Skin of body (tissue), 3 donors: ENCODE measurements at places on chromosomes 6 and 20. TPM values are rescaled to one million over a fixed set of nuclear protein-coding genes. Genes with fewer than 3 reads are reported as not detected.
A peak's percentile ranks its signal among the peaks of the same experiment; 100 is the strongest.

ZKSCAN3 gene
- 4.7 TPM for total RNA-seq

DNA sequence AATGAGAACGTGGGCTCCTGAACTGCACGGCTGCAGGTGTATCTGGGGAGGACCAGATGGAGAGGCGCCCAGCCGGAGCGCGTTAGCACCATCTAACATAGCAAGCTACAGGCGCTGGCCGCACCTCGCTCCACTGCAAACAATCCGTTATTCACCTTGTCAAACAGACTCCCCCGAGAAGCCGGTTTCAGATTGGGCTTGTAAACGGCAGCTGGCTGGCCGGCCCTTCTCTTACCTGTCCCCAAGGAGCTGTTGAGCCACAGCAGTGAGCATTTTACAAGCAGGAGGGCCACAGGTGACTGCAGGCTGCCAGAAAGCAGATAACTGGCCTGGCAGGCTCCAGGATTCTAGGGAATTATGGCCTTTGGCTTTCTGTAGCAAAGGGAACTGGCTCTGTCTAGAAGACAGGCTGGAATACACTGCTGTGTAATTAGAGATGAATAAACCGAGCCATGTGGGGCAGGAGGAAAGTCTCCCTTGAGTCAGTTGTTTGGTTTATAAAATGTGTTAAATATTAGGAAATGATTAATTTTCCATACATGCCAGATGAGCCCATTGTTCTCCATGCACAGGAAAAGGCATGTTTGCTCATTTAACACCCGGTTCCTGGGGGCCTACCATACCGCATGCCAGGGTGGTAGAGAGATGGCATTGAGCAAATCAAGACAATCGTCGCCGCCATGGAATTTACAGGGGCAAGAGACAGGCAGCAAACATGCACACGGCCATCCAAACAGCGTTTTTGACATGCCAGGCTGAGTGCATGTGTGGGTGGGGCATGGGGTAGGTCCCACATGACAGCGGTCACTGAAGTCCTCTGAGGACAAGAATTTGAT lies 159.3 kb downstream of the NFATC2 start:
- peak; percentile 54 for DNase-seq

- peak; percentile 19 for DNase-seq
Measured at GRCh38 chr6:116287689-116288282, 8.1 kb upstream of the TSPYL1 start.

DNA sequence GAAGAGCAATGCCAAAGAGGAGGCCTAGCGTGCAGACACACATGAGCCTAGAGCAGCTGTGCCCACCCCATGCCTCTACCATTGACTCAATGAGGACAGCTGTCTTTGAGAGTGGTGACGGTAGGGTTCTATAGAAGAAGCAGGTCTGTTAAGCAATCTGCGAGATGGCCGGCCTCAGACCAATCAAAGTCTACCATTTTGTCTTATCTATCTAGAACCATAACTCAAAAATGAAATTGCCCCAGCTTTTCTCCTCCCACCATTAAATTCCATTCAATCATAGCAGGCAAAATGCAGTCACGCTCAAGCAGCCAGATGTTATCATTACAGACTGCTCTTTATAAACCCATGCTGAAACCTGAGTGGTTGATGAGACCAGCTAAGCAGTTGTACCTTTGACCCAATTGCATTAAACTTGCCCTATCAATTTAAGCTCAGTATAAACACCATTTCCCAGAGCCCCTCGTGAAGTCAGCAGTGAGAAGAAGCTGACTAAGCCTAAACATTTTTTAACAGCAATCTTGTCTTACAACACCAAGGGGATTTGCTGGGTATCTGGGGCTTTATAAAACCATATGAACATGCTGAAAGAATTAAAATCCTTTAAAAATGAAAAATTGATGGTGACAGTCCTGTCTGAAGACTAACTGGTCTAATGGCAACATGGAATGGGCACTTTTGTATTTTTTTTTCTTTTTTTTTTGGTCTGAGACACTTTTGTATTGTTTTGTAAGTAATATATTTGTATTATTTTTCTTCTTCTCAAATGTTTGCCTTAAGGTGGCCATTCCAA lies 57.5 kb downstream of the FOXC1 start:
- peak; percentile 47 for DNase-seq

DNA sequence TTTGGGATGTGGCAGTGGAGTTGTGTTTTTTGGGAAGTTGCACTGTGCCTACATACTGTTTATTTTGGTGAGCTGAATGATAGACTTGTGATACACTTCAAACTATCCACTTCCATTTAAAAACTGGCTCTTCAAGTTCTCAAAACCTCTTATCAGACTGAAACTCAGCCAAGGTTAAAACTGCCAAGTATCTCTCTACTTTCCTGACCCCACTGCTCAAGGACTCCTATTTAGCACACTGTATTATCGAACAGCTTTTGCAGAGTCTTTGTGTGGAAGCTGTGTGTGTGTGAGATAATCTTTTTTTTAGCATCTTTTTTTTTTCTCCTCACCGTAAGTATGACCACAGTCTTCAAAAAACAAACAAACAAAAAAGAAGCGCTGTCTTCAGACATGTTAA lies 21.1 kb downstream of the STX11 start:
- DNase-seq = no peak

EYA4 gene
- 5.7 TPM for total RNA-seq

DNA sequence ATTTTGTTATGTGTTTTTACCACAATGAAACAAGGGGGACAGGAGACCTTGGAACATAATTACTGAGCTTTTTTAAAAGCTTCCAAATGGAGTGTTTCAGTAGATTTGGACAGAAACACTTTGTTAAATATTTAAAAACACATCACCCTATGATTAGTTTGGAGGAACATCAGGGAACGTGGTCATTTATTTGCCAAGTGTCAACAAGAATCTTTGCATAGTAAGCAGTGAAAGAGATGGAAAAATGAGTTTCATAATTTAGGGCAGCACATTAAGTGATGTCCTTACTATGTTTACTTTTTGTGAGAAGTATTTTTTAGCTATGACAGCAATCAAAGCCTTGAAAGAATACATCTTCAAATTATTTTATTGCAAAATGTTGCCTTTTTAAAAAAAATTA lies 82.6 kb downstream of the PROKR2 start:
- no peak for DNase-seq

DNA sequence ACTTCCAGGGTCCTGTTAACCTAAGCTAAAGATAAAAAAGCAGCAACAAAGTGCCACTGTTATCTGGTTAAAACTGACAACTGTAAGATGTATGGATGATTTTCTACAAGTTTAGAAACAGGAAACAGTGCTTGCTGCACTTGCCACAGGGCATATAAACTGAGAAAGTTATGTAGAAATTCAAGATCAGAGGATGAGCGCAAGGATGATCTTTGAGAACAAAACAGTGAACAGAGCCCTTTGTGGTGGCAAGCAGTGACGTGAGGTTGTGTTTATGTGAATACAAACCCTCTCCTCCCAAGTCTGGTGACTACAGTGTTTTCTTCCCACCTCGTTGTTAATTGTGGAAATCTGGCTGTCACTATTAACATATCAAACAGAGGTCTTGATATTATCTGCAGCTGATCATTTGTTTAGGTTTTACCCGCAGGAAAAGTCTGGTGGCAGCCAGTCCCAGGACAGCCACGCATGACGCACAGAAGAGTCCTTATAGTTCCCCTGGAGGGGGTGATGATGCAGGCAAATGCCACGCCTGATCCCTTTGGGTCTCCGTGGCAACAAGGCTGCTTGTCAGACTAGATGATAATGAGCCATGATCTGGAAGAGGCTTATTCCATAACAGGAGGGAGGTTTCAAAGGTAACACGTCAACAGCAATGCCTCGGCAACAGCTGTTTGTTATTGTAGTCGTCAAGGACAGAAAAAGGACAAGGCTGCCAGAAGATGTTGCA lies 43.1 kb upstream of the TNFAIP3 start:
- DNase-seq = peak; percentile 81

GRCh38 chr20:43751167-43752050 lies 24.6 kb upstream of the GTSF1L start:
- no peak for DNase-seq

PRSS35 gene
- 4.4 TPM for total RNA-seq

DNA sequence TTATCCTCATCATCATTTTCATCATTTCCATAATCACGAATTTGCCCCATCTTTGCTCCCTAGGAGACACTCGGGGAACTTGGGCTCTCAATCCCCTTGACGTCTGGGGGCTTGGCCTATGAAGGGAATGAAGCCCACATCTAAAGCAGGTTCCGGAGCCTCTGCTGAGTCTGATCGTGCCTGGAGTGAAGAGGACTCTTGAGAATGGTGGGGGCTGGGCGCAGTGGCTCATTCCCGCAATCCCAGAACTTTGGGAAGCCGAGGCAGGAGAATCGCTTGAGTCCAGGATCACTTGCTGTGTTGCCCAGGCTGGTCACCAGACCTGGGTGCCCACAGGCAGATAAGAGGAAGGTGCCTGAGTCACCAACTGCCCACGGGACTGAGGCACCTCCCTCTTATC lies 114.5 kb downstream of the SYCP2 start:
- no peak for DNase-seq

OSTM1 gene
- total RNA-seq = 12.2 TPM

- no peak for DNase-seq
Measured at GRCh38 chr6:70599187-70599586, 32.5 kb downstream of the SDHAF4 start.

TIAM2 gene
- total RNA-seq = 30.6 TPM

DNA sequence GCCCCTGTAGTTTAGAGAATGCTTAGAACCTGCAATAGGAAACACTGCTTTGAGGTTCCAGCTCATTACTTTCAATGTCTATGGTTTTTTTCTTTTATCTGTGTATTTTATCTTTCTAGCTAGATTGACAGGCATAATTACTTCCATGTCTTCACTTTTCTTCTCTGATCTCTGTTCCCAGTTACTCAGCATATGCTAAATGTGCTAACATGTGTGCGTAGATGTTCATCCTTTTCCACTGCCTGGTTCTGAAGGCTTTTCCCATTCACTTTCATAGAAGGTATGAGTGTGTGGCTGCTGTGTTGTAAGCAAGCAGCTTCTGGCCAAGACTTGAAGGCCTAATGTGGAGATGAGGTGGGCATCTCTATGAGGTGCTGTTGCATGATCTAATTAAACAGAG lies 38.9 kb downstream of the FAXC start:
- DNase-seq = no peak

LY86 gene
- 3.7 TPM for total RNA-seq

DNA sequence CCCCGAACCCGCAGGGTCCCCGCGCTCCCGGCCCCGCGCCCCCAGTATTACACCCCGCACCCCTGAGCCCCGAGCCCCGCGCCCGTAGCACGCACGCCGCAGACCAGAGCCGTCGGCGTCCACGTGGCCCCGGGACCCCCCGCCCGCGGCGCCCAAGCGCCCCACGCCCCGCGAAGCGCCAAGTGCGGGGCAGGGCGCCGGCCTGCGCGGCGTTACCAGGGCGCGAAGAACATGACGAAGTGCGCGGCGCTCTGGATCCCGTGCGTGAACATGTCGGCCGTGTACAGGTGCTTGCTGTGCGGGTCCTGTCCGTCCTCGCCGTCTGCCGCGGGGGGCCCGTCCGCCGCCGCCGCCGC lies 312 bp downstream of the TXNDC5 start:
- DNase-seq = no peak

DNA sequence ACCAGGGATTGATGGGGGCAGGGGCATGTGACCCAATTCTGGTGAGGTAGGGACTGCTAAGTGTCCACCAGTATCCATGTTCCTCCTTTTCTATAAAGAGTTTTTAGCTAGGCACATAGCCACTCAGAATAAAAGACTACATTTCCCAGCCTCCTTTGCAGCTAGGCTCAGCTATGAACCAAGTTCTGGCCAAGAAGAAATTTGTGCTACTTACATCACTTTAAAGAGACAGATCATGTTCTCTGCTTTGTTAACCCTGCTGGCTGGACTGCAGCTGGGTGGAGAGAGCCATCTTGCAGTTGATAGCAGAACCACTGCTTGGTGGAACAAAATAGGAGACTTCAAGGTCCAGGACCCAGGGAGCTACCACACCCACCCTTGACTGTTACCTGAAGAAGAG lies 5.3 kb upstream of the CCM2L start:
- DNase-seq = no peak
